ENCODE measurements at places on chromosomes 4 and X.

DNA sequence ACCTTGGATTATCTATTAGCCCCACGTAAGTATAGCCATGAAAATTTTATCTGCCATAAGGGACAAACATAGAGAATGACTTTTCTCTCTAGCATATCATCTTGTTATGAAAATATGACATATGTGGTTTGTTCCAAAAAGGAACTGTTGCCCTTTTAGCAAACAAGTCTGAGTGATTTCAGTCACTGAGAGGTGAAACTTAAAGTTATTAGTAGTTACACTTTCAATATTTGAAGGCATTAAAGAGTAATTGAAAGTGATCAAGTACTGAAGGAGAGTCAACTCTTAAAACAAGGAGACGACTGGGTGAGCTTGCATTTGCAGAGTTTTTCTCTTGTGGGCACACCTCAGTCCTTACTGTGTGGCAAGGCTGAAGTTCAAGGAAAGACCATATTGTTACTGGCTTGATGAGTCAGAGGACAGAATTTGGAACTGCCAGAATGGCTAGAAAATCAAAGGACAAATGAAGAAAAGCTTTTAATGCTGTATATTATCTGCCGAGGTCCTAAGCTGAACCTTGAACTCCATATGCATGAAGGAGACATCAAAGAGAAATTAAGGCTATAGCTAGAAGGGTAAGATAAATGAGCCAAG lies 205.1 kb upstream of the EMCN start:
- no peak for DNase-seq

DNA sequence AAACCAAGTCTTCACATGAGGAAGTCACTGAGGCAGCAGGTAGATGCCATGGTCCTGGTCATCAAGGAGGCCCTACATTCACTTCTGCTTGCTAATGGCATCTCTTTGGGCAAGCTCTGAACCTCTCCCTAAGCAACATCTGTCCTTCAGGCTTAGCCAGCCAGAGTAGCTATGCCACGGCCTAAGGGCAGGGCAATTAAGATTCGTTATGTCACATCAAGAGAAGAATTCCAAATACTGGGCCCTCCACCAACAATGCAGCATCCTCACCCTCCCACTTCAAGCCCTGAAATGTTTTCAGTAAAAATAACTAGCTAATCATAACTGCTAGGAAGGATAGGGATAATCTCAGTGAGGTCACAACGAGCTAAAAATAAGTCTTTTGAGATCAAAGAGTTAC lies 120.7 kb upstream of the HCCS start:
- no peak for DNase-seq

- no peak for DNase-seq
These were observed 143.1 kb downstream of the ARSF start for GRCh38 chrX:3184176-3184930.

DNA sequence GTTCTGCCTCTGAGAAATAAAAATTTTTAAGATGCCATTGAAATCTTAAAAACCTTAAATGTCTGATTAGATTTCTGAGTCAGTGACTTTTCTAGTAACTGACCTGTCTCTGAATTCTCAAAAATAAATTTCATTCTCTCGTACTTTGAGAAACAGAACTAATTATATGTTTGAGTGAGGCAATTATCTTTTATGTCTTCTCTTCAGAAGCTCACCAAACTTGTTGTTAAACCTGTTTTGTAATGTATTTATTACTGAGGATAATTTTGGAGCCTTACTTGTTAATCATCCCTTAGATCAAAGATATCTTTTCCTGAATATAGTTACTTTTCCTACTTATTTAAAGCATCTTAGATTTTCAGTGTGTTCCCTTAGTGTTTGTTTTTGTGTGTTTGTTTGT lies 64.5 kb upstream of the MMAA start:
- no peak for DNase-seq

DNA sequence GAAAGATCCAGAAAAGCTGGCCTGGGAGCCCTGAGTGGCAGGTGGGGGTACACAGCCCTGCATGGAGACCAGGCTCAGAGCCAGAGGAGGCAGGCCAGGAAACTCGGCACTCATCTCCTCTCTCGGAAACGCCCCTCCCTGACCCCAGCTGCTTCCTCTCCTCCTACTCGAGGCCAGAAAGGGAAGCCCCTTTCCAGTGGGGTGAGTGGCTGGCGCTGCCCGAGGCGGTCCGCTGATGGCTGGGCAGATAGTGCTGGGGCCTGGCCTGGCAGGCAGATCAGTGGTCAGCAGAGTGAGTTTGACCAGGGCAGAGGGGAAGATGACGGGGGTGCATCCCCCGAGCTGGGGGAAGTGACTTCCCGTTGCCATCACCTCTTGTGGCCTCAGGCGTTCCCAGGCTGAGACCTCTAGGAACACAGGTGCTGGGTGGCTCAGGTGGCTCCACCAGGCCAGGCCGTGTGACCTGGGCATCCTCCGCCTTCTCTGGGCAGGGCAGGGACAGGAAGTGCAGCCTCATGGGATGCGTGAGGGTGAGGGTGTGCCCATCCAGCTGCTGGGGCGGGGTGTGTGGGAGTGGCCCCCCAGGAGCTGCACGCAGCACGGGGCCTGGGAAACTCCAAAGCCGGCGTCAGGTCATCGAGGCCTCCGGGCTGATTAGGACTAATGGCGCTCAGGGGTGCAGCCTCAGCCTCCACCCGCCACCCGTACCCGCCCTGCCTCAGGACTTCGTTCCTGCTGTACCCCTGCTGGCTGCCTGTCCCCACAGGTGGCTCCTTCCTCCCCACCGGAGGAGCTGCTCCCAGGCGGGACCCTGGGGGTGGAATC lies 5.7 kb downstream of the SH3BP2 start:
- no peak for DNase-seq

- DNase-seq: no peak
These were observed 182.2 kb downstream of the GABRB1 start for GRCh38 chr4:47213539-47213938.

DNA sequence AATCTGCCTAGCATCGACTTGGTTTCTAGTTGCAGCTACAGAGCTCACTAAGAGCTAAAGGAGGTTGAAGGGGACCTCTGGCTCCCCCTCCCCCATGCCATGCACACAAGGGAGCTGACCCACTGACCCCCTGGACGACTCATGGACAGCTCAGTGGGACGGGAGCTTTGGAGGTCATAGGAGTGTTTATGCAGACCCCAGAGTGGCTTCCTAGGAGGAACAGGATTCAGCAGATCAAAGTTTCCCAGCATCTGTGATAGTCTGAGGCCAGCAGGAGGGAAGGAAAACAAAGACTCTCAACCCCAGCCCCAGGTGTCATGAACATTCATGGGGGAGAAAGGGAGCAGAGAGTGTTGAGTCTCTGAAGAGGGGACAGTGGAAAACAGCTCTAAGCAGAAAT lies 104.4 kb downstream of the ARSF start:
- DNase-seq: no peak

Measured in NCI-H187 (cell line).